ENCODE measurements at places on chromosomes 11 and 22. TPM values are rescaled to one million over a fixed set of nuclear protein-coding genes. Genes with fewer than 3 reads are reported as not detected.
A peak's percentile ranks its signal among the peaks of the same experiment; 100 is the strongest.

- no peak for DNase-seq
These were observed 56.3 kb upstream of the ZBTB44 start for GRCh38 chr11:130370845-130371590.

DNA sequence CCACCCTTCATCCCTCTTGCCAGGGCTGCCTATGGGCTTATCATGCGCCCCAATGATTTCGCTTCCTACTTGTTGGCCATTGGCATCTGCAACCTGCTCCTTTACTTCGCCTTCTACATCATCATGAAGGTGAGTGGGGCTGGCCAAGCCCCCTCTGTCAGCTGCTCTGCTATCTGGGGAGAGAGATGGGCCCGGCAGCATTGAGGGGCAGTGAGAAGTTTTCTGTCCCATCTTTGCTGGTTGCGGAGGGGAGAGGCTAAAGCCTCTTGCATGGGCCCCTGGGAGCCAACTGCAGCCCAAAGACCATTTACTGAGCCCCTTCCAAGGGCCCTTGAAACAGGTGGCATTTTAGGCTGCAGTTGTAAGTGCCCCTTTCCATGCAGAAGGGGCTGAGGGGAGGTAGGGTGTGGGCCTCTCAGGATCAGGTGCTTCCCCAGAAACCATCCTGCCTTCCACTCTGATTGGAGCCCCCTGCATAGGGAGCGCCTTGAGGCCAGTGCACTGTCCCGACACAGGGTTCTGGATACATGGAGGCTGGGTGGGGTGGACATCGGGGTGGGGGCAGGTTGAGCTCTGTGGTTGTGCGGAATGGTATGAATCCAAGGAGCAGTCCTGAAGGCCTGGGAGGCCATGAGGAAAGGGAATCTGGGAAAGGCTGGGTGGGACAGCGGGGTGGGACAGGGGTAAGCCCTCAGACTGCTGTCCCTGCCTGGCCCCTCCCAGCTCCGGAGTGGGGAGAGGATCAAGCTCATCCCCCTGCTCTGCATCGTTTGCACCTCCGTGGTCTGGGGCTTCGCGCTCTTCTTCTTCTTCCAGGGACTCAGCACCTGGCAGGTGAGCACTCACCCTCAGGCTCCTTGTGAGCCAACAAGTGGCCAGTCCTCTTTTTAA, 5.8 kb upstream of the TAGLN start:
- DNase-seq, result no peak

- no peak for DNase-seq
These were observed 13.6 kb upstream of the APOL5 start for GRCh38 chr22:35703861-35704584.

- DNase-seq, result no peak
These were observed 17.4 kb downstream of the RASD2 start for GRCh38 chr22:35558031-35558430.

DNA sequence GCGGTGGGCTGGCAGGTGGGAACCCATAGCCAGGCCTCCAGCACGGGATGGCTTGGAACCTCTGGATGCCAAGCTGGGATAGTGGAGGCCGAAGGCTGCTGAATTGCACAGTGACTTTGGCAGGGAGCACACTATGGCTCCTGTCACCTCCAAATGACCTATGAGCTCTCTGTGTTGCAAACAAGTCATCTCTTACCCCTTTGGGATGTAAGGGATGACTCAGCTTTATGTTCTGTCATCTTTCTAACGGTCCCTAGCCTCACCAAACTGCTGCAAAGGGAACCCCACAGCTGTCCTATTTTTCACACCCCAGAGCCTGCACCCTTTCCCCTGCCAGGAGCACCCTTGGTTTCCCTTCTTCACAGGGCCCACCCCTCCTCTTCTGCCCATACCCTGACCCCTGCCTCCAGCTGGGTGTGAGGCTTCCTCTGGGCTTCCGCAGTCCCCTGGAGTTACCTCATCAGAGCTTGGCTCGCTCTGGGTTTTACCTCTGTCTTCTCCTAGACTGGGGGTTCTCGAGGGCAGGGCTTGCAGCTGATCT, 2.7 kb upstream of the SCUBE1 start:
- no peak for DNase-seq

DNA sequence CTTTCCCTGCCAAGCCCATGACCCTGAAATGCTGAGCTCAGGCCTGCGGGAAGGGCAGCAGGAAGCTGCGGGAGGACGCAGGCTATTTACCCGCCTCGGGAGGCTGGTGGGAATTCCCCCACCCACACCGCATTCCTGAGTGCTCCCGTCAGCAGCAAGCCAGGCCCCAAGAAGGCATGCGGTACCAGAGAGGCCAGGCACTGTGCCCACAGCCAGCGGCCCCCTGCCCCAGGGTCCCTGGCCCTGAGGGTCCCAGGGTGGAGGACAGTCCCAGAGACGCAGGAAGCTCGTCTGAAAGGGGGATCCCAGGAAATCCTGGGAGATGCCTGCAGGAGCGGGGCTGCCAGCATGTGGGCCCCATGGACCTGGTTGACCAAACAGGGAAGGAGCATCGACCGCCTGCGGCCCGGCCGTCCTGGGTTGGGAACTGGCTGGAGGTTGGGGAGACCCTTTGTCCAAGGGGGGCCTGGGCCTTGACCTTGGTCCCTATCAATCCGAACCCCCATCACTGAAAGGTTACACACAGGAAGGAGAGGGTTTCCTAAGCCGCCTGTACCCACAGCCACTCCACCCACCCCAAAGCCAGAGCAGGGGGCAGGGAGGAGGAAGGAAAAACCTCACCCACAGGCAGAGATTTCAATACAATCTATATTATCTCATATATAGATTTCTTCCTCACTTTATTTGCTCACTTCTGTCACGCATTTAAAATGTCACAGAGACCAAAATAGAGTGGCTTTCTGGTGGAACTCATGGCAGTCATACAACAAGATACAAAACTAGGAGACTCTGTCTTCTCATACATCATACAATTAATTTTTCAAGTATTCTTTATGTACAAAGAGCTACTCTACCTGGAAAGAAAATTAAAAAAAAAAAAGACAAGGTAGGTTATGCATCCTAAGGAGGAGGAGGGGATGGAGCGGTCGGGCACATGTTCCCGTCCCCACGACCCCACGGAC, 17.1 kb downstream of the MAFF start:
- DNase-seq, result peak; percentile 76

DNA sequence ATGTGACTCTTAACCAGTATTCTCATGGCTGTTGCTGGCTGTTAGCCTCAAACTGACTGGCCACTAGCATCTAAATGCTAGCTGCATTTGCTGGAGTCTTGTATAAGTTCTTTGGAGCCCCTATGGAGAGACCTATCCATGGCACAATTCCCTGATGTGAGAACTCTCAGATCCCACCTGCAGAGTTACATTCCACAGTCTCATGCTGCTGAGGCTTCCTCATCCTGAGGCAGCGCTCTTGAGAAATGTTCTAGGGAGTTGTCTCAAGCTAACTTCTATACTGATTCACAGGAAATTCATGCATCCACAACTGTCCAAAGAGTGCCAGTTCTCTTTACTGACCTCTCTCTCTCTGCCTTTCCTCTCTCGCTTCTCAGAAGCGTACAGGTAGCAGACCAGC, 218.0 kb upstream of the PITPNB start:
- DNase-seq, result no peak

DNA sequence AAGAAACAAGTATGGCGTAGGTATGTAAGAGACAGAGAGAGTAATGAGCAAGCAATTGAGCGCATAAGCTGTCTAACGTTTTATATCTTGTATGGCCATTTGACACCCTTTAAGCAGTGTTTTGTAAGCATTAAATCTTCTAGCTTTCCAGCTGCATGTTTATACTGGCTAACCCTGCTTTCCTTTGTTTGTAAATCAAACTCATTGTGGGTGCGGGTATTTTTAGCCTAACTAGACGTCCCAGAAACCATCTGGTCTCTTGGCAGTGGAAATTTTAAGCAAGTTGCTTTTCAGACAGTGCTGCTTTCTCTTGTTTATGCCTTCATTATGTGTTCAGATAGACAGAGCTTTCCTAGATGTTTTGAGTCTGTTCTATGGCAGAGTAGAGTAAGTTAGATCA, 73.5 kb downstream of the RNF169 start:
- DNase-seq, result no peak

DNA sequence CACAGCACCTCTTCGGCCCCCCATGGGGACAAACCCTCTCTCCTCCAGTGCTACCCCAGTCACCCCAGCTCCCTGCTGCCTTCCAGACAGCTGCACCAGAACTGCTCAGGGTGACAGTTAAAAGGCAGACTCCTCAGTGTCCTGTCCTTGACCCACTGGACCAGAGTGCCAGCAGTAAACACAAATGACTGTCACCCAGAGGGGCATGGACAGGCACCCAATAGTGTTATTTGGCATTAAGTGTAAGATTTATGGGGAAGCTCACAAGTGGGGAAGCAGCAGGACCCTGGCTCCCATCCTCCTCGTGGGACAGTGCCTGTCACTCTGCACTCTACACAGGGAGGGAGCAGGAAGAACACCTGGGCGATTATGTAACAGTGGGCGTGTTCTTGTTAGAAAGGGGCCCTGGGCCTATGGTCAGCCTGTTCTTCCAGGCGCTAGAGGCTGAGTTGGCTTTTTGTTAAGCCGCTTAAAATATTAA, 5.0 kb downstream of the RPS19BP1 start:
- DNase-seq, result no peak

DNA sequence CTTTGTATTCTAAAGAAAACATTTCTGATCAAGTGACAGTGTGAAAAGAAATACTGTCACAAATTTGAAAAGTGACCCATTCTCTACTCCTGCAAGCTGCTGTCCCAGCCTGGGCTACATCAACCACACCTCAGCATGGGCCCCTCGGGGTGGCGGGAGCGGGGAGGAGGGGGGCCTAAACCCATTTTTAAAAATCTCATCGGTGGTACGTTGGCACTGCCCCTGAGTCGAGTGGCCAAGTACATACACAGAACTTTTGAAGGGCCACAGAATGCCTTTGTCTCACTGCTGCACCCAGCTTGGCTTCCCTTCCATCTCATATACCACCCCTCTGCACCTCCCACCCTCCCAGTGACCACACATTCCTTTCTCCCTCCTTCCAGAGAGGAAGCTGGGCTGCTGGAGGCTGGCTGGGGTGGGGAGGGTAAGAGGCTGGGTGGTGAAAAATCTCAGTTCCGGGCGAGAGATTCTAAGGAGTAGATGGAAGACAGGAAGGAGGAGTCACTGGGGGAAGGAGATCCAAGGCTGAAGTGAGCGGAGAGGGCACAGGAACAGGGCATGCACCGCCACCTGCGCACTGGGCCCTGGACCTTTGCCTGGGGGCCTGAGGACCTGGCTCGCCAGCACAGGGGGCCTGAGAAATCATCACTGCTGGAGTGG, 21.1 kb downstream of the FXYD6 start:
- DNase-seq, result no peak

DNA sequence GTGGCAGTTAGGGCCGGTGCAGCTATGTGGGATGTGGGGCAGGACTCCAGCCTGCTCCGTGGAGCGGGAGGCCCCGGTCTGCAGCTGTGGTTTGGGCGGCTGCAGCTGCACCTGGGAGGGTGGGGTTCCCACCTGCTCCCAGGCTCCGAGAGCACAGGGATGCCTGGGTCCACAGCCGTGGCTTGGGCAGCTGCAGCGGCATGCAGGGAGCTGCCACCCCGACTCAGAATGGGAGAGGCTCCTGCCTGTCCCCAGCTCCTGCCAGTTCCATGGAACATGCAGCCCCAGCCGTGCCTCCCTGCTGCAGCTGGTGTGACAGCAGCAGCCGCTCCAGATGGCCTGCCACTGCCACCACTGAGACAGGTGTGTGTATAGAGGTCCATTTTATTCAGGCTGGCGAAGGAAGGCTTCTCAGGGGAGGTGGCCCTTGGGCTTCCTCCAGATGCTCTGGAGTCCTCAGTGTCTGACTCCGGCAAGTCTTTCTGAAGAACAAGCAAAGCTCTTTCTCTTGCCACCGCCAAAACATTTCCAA, 21.8 kb upstream of the UPK3A start:
- no peak for DNase-seq

DNA sequence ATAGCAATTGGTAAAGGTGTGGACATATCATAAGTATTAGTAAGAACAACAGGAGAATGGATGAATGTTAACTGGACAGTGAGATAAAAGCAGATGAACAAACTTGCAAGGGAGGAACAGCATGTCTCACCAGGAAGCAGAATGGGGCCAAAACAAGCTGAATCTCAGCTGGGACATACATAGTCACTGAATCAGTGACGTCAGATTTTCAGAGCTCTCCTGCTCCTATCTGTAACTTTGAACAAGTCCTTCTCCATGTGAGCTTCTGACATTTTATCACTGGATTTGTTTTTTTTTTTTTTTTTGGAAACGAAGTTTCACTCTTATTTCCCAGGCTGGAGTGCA, 118.7 kb downstream of the BBOX1 start:
- DNase-seq, result no peak

GRCh38 chr11:63816166-63816565, 2.9 kb downstream of the SPINDOC start:
- DNase-seq, result no peak

- DNase-seq, result peak; percentile 57
These were observed 7.2 kb downstream of the ELFN2 start for GRCh38 chr22:37419969-37420685.

GRCh38 chr11:61477126-61477525, 31.4 kb upstream of the LRRC10B start:
- DNase-seq, result no peak

DNA sequence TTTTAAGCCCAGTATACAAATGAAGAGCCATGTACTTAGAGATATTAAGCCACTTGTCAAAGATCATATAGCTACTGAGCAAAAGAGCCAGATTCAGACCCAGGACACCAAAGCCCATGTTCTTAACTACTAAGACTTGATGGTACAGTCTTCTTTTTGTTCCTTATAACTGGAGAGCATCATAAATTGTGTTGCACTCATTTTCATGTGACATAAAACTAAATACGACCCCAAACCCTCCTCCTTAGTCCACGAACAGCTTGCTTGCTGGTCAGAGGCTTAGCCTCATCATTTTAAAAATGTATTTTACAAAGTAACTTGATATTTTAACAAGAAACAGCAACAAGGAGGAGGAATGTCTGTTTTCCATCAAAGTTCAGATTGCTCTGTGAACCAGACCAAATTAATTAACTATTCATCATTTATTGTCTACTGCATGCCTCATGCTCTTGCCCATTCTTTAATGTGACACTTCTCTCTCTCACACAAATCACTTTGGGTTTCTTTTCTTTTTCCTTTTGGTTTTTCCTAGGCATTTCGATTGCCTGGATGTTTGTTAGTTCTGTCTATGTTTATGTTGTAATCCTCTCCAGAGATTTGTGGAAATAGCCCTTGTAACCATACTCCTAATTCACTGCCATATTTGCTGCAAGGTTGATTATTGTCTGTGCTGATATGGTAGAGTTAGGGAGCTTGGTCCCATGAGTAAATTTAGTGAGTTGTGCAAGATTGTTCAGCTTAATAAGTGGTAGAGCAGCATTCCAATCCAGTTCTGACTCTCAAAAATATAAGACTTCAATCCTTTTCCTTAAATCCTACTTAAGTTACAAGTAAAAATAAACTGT, 8.4 kb upstream of the ARHGAP20 start:
- no peak for DNase-seq

- DNase-seq, result no peak
These were observed 50.2 kb upstream of the SPATA19 start for GRCh38 chr11:133895551-133895950.

TENM4 gene
- total RNA-seq, result not detected

CYB561A3 gene
- 34.4 TPM for total RNA-seq

ADAMTS15 gene
- total RNA-seq, result not detected
